Hippocampal formation (tissue), 2 donors: ENCODE measurements at places on chromosomes 3 and 15.

DNA sequence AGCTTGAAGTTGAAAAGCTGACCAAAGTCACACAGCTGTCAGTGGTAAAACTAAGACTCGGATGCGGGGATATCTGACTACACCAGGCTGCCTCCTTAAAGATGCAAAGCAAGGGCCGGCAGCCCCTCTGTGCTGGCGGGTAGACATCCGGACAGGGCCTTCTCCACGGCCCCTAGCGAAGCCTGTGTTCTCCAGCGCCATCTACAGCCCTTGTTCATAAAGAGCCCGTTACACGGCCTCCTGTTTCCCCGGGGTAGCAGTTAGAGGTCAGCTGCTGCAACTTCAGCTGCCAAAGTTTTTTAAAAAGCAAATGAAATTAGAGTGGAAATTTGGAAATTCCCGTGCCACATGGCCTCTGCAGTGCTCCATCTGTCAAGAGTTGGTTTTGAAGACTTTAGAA lies 383.0 kb downstream of the TBL1XR1 start:
- DNase-seq, result peak; percentile 15

DNA sequence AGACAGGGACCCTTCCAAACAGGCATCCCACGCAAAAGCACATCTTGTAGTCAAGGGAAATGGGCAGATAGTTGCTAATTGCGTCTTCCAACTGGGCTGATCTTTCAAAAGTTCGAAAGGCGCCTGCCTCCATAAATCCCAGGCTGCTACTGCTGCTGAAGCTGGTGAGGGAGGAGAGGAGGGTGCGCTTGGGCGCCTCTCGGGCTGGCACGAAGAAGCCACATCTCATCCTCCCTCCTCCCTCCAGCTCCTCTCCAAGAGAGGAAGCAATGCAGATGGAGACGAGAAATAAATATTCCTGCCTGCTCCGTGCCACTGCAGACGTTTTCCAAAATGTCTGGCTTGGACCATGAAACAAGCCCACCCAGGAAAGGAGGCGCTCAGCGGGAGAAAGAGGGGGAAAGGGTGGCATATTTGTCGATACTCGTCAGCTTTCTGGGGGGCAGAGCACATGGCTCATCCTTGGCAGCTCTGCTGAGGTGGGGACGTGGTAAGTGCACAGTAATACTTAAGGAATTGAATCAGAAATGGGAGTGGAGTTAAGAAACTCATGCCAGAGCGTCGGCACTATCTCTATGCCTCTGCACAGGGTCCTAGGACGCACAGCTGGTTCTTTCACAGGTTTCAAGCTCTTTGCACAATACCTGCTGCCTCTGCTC lies 88.9 kb upstream of the FEZF2 start:
- no peak for DNase-seq

- DNase-seq, result no peak
Observed at GRCh38 chr3:54376142-54376807, 253.9 kb downstream of the CACNA2D3 start.

GRCh38 chr3:171339598-171339997 lies 120.6 kb downstream of the TNIK start:
- DNase-seq, result no peak

- no peak for DNase-seq
Observed at GRCh38 chr3:30631243-30631904, 25.0 kb downstream of the TGFBR2 start.

GRCh38 chr3:195160257-195160898 lies 110.6 kb downstream of the XXYLT1 start:
- no peak for DNase-seq

DNA sequence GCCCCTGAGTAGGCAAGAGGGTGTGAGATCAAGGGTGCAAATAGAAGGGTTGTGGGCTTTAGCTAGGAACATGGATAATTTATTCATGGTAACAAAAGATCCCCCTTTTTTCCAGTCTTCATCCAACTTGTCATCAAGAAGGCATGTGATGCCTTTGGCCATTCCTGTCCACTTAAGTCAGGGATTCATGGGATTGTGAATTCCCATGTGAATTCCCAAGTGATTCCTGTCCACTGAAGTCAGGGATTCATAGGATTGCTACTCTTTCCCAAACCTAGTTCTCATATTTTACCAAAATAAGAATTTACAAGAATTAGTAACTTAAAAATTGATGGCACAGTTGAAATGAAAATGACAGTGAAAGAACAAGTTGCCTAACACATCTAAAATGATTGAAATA lies 40.8 kb downstream of the HMG20A start:
- DNase-seq, result no peak

GRCh38 chr15:90623854-90624253 lies 93.3 kb upstream of the BLM start:
- DNase-seq, result no peak

DNA sequence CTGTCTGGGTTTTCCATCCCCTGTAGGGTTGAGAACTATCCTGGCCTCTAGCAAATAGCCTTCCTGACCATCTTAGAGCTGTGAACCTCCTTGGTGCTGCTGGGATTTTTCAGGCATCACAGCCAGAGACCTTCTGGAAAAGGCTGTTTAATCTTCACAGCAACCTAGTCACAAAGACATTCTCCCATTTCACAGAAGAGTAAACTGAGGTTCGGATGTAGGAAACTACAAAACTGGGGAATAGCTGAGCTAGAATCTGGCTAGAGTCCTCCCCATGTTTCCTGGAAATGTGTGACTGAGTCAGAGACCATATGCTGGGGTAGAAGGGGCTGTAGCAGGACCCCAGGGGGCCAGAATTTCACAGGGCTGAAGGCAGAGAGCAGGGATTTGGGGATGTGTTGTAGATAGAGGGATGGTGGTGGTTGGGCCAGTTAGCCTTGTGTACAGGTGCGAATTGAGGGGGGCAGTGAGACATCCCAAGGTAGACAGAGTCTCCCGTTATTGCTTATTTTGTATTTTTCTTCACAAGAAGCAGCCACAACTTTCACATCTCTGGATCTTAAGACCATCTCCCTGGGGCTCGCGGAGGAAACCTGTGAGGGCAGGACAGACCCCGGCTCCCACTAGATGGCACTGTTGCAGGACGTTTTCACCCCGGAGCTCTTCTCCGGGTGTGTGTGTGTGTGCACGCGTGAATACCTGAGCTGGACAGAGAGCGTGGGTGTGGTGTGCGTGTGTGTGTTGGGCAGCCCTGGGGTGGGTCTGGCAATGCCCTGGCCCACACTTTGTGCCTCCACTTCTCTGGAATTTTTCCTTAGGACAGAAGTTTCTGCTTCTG lies 66.9 kb upstream of the PRR23C start:
- DNase-seq, result peak; percentile 58

DNA sequence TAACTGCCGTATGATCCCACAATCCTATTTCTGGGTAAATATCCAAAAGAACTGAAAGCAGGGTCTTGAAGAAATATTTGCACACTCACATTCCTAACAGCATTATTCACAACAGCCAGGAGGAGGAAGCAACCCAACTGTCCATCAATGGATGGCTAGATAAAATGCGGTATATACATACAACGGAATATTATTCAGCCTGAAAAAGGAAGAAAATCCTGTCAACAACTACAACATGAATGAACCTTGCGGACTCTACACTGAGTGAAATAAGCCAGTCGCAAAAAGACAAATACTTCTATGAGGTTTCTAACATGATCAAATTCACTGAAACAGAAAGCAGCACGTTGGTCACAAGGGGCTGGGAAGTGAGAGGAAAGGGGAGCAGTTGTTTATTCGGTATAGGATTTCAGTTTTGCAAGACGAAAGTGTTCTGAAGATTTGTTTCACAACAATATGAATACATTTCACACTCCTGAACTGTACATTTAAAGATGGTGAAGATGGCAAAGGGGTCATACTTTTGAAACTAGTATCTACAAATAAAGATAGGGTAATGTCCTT lies 6.2 kb downstream of the DLG1 start:
- DNase-seq, result no peak

DNA sequence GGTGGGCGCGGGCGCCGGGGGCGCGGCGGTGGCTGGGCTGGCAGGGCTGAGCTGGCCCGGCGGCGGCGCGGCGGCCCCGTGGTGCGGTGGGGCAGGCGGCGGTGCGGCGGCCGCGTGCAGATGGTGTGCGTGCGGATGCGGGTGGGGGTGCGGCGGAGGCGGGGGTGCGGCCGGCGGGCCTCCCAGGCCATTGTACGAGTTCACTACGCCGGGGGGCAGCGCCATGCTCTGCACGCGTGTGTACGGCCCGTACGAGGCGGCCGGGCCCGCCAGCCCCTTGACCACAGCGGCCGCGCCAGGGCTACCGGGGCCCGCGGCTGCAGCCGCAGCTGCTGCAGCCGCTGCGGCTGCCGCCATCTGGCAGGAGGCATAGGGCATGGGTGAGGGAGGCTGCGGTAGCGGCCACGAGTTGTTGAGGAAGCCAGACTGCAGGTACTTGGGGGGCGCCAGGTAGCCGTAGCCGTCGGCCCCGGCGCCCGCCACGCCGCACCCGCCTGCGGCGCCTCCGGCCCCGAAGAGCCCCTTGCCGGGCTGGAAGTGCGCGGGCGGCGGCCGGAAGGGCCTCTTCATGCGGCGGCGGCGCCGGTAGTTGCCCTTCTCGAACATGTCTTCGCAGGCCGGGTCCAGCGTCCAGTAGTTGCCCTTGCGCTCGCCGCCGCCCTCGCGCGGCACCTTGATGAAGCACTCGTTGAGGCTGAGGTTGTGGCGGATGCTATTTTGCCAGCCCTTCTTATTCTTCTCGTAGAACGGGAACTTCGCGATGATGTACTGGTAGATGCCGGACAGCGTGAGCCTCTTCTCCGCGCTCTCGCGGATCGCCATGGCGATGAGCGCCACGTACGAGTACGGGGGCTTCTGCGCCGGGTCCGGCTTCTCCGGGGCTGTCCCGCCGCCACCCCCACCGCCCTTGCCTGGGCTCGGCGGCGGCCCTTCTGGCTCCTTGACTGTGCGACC lies 951 bp downstream of the FOXL2 start:
- no peak for DNase-seq

DNA sequence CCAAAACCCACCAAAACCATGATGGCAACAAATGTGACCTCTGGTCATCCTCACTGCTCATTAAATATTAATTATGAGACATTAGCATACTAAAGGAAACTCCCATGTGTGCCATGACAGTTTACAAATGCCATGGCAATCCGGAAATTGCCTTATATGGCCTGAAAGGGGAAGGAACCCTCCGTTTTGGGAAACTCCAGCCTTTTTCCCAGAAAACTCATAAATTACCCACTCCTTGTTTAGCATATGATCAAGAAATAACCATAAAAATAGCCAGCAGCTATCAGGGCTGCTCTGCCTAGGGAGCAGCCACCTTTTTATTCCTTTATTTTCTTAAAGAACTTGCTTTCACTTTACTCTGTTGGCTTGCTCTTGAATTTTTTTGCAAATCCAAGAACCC lies 992.7 kb downstream of the NTRK3 start:
- no peak for DNase-seq
